ENCODE measurements at places on chromosomes 2 and 18.

DNA sequence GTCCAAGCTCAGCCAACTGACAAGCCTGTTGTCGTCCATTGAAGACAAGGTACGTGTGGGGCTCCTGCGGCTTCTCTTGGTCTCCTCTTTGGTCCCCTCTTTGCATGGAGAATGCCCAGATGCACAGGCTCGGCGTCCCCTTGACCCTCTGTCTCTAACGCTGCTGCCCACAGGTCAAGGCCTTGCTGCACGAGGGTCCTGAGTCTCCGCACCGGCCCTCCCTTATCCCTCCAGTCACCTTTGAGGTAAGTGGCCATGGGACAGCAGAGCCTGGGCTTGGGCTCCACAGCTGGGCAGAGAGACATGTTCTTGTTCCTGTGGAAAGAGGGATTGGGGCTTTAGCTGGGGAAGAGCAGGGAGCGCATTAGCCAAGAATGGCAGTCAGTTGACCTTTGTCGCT, 86.1 kb downstream of the INPP5D start:
- DNase-seq = no peak

- DNase-seq = no peak
Observed at GRCh38 chr2:148305476-148305875, 284.6 kb downstream of the MBD5 start.

DNA sequence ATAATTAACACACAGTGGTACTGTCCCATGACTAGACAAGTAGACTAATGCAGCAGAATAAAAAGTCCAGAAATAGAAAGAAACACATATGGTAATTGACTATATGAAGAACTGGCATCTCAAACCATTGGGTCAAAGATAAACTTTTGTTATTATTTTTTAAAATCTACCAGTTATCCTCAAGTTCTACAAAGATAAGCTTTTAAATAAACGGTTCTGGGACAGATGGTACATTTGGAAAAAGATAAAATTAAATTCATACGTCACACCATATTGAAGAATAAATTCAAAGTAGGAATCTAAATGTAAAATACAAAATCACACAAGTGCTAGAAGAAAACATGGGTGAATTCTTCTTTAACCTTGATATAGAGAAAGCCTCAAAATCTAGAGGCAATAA, 37.6 kb upstream of the PLEKHM3 start:
- DNase-seq = no peak

DNA sequence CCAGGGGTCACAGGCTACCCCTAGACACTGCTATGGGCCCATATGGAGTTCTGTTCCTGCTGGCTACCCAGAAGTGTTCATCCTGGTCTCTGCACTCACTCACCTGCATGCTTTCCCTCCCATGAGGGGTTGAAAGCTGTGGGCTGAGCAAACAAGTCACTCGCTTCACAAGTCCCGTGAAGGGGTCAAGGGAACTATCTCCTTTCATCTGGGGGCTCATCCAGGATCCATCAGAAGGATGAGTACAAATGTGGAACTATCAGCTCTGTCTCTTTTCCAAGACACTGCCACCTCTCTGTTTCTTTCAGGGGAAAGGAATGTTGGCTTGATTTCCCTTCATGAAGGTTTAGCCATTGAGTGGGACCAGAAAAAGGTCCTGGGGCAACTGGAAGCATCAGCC, 21.7 kb downstream of the SULT1C4 start:
- no peak for DNase-seq

GRCh38 chr2:108920686-108921085, 68.3 kb downstream of the EDAR start:
- DNase-seq = no peak

DNA sequence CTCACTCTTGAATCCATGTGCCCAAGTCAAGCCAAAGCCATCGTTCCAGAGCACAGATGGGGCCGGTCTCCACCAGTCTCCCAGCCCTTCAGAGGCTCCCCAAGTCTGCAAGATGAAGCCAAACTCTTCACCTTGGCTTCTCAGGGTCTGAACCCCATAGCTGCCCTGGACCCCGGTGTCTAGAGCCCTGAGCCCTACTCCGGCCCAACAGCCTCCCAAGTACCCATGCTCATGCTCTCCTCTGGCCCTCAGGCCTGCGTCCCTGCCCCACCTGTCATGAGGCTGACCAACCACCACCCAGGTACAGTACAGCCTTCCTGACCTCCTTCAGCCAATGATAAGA, 46.0 kb downstream of the ZNF516 start:
- DNase-seq = no peak

DNA sequence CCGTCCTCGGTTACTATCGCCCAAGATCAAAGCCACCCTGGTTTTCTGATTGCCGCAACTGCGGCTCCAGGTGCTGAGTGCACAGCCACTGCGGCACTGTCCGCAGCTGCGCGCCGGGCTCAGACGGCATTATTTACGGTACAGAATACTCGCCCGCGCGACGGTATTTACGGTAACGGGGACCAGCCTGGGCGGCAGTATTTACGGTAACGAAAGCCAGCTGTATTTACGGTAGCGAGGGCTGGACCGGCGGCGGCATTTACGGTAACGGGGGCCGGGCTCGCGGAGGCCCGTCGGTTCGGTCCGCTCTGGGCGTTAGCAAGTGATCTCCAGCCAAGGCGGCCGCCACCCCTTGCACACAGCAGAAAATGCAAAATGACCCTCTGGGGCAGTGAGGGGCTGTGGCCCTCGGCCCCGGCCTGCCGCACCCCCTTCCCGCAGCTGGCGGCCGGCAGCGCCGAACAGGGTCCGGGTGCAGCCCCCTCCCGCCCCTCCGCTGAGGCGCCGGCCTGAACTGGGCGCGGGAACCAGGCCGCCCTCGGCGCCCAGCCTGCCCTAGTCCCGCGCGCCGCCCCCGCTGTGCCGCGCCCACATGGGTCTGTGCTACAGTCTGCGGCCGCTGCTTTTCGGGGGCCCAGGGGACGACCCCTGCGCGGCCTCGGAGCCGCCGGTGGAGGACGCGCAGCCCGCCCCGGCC, at the start of gene GNAL:
GNAL (plus strand) TSS at position 293 of the 697 bp plus-strand sequence; CDS start at position 593, 300 bp downstream.
- DNase-seq = peak; percentile 43

- DNase-seq = no peak
Observed at GRCh38 chr18:49139766-49140165, 189.0 kb upstream of the SMAD7 start.

GRCh38 chr2:21004181-21004572, 39.7 kb downstream of the APOB start:
- no peak for DNase-seq

DNA sequence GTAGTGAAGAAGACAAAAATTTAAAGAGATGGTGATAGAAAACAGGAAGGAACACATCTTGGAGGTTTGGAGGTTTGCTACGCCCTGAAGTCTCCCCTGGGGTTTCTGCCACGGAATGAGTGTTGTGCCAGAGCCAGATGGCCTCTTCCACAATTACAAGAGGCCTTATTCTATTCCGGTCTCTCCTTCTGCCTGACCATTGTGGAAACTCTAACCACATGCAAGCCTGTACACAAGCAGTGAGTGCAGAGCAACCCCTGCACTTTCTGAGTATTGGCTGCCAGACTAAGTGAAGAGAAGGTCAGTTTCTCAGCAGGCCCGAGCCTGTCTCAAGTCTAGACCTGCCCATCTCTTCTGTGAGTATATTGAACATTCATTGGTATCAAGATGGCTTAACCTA, 22.7 kb upstream of the MYO1B start:
- DNase-seq = no peak

DNA sequence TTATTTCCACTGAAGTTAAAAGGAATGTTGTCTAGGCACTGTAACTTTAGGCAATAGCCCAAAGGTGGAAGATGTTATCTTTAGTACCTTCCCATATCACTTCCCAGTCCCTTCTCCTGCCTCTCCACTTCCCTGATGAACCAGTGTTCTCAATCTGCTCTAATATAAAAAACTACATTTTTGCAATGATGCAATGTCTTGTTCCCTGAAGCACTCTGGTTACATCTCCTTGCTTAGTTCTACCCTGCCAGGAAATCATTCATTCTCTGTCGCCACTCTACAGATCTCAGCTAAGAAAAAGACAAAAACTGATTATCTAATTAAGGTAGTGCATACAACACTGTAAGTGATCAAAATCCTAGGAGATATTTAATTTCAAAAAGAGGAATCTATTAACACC, 71.3 kb downstream of the BAZ2B start:
- no peak for DNase-seq

DNA sequence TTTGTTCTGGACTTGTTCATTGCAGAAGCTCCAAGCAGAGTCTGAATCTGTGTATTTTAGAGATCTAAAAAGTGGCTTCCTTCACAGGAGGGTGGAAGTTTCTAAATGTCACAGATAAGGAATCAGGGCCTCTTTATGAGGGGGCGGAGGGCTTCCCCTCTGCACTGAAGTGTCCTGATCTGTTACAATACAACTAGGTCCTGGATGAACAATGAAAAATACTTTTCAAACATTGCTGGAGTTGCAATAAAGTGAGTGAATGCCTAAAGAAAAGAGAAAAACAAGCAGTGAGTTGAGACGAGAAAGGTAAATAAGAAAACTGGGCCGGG, 179.3 kb upstream of the HDAC4 start:
- DNase-seq = no peak

GRCh38 chr18:47265197-47265596, 13.7 kb upstream of the SKOR2 start:
- no peak for DNase-seq

GRCh38 chr2:119647440-119648169, 31.4 kb upstream of the TMEM177 start:
- no peak for DNase-seq

GRCh38 chr18:77360315-77361190, 110.9 kb downstream of the GALR1 start:
- no peak for DNase-seq

GRCh38 chr2:9617296-9617695, 13.5 kb downstream of the YWHAQ start:
- no peak for DNase-seq

GRCh38 chr2:80519699-80520291, 215.2 kb upstream of the LRRTM1 start:
- DNase-seq = no peak

DNA sequence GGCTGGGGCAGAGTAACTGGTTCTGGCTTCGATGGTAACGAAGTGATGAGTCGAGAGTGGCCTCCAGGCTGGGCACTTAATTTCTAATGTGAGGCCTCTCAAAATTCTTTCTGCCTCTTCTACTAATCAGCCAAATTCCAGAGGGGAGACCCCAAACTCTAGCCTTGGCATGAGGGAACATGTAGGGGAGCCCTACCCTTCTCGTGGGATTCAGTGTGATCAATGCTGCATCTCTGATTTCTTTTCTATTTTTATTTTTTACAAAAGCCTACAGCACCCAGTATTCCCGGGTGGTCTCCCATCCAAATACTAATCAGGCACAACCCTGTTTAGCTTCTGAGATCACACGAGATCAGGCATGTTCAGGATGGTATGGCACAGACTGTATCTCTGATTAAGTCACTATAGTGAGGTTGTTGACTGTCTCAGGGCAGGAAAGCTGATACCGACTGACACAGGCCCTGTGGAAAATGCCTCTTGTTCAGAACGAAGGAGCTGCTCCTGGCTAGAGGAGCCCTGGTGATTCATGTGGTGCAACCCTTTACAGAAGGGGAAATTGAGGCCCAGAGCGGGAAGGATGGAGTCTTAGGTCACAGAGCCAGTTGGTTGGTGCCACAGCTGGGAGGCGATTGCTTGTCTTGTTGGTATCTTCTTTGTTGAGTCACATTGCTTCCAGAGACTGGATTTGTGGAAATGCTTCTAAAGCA, 126.3 kb upstream of the HS6ST1 start:
- no peak for DNase-seq

- no peak for DNase-seq
Observed at GRCh38 chr18:56035546-56035945, 447.6 kb upstream of the TCF4 start.

- no peak for DNase-seq
Observed at GRCh38 chr2:182048621-182049020, 63.0 kb downstream of the PPP1R1C start.

DNA sequence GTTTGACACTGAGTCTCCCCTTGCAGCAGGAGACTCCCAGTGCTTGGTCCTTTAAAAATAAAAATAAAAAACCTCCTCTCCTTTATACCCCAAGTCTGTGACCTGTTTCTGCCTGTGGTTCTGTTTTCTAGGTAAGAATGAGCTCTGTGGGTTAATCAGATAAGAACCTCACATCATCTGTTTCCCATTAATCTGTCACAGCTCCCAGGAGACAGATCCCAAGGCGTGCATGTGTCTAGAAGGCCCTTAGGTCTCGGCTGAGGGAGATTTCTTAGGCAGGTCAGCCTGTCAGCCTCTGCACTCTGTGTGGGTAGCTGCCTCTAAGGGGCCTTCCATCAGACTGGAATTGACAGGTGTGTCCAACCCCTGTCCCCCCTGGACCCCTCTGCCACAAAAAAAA, 80.7 kb downstream of the FHOD3 start:
- no peak for DNase-seq

GRCh38 chr2:88450925-88451810, 1.3 kb downstream of the FOXI3 start:
- no peak for DNase-seq

- DNase-seq = no peak
Observed at GRCh38 chr2:41955316-41956043, 92.3 kb upstream of the PKDCC start.

- DNase-seq = no peak
Observed at GRCh38 chr18:7607540-7608173, 40.5 kb downstream of the PTPRM start.

- DNase-seq = no peak
Observed at GRCh38 chr2:149346272-149346671, 15.9 kb downstream of the LYPD6 start.

GRCh38 chr18:32310101-32310500, 120.3 kb downstream of the MEP1B start:
- DNase-seq = no peak

DNA sequence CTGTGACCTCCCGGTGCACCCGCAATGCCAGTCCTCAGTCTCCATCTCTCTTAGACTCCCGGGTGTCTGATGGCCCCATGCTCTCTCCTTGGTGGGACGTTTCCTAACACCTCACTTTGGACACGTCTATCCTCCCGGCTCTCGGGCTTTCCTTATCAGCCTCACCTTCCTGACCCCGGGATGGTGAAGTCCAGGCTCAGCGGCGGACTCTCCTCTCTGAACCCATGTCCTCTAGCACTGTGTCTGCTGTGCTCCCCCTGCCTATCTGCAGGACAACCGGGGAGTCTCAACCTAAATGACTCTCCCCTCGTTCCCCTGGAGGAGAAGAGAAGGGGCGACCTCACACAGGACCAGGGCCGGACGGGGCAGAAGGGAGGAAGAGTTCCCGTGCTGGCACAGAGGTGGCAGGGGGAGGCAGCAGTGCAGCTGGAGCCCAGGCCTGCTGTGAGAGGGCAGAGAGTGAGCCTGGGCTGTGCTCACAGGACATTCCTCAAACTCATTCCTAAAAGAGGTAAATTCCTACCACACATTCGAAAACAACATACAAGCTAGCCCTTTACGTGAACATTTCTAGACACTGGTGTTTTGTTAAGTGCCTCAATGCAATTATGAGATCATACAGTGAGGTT, 41.9 kb downstream of the MBP start:
- no peak for DNase-seq

- DNase-seq = no peak
Observed at GRCh38 chr2:197575987-197576386, 60.1 kb downstream of the MOB4 start.

GRCh38 chr18:46628206-46628605, 28.8 kb downstream of the LOXHD1 start:
- DNase-seq = no peak

GRCh38 chr18:22668496-22668895, 250.8 kb upstream of the CTAGE1 start:
- no peak for DNase-seq

- no peak for DNase-seq
Observed at GRCh38 chr2:233210843-233211547, 40.5 kb upstream of the ATG16L1 start.

- no peak for DNase-seq
Observed at GRCh38 chr18:70030728-70031127, 83.1 kb upstream of the CD226 start.
